ENCODE measurements at places on chromosomes 1 and 21.

- DNase-seq, result no peak
Measured at GRCh38 chr1:17870679-17871078, 115.5 kb downstream of the ACTL8 start.

DNA sequence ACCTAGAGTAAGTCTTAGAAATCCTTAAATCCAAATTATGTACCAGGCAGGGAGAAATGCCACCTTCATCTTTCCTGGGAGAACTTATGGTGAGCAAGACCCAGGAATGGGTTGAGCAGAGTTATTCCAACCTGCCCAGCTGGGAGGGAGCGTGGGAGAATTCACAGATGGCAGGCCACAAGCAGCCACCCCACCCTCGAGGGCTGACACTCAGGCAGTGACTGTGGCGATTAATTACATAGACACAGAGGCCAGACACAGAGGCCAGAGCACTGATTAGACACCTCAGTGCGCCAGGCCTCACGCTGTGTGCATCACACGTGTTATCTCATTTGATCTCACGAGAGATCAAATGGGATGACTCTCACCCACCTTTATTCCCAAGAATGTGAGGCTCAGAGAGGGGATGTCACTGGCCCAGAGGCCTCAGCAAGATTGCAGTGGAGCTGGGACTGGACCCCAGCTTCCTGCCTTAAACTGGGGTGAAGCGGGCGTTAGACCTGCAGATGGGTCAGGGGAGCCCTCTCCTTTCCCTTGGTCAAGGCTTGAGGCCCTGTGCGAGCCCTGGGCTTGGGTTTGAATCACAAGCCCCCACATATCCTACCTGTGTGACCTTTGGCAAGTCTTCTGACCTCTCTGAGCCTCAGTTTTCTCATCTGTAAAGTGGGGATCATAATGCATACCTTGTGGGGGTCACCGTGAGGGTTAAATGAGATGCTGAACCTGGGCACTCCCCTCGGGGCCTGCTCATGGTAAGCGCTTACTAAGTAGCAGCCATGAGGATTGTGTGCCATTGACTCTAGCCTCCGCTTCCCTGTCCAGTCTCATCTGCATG lies 28.8 kb upstream of the PADI4 start:
- no peak for DNase-seq

DNA sequence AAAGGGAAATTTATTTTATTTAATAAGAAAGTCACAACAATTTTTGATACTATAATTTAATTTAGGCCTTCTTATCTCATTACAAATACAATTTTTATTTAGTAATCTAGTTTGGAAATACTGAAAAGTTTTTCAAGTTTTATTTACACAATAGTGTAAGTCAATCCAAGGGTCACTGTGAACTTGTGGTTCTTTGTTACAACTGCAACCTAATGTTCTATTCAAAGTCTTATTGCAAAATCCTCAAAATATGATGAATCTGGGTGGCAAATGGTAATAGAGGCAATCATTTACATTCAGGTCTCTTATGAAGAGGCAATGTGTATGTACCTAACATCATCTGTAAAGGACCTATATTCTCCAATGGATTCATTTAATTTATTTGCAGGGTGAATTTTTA lies 421.2 kb downstream of the DPYD start:
- DNase-seq, result no peak

GRCh38 chr1:103945774-103946173 lies 196.1 kb downstream of the AMY1C start:
- DNase-seq, result no peak

- no peak for DNase-seq
Measured at GRCh38 chr1:33045814-33046213, 9.1 kb upstream of the AK2 start.

All from activated CD8-positive, alpha-beta memory T cell treated with anti-CD3 and anti-CD28 coated beads, Interleukin-2, amount 50 U/mL, for 4 hours (primary cell).